HFFc6 (cell line): ENCODE measurements at places on chromosomes 7 and 10.
A peak's percentile ranks its signal among the peaks of the same experiment; 100 is the strongest.

DNA sequence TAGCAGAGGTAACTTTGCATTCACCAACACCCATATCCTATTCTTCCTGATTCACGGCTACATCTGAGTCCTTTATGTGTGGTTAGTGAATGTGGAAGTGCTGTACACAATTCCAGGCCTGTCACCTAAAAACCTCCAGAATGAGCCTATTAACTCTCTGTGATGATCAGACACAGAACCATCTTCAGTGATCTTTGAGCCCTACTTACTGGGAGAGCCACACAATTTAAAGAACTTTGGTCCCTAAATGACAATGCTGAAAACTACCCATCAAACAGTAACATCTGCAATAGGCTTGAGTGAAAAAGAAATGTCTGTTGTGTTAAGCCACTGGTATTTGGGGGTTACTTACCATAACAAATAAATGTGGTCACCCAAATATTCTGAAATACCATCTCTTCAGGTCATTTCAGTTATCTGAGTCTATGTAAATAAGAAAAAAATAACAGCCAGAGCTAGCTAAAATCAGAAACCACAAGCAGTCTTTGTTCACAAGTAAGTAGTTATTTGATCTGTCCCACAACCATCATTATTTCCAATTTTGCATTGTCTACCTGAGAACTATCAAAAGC lies 145.7 kb downstream of the HGF start:
- DNase-seq = no peak

DNA sequence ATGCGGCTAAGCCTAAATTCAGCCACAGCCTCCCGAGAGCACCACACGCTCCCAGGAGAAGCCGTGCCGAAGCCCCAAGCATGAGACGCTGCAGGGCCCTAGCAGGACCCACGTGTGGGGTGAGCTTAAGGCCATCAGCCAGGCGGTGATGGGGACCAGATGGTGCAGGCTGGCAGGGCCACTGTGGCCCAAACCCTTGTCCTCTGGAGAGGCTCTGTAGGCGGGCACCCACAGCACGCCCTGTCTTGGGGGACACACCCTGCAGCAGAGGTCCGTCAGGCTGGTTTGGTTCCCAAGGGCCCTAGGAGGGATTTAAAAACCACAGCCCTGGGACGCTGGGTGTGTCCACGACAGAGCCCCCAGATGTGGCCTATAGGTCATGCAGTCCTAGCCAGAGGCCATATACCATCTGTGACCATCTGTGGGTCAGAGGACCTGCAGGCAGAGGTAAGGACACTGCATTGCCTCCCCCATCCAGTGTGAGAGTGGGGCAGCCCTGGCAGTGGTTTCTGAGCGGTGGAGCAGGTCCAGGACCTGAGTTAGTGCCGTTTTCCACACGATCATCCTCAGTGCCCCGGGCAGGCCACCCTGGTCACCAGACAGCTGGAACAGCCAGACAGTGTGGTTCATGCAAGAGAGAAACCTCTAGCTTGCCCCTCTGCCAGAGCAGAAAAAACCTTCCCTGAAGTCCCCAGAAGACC lies 39.6 kb upstream of the INPP5A start:
- no peak for DNase-seq

DNA sequence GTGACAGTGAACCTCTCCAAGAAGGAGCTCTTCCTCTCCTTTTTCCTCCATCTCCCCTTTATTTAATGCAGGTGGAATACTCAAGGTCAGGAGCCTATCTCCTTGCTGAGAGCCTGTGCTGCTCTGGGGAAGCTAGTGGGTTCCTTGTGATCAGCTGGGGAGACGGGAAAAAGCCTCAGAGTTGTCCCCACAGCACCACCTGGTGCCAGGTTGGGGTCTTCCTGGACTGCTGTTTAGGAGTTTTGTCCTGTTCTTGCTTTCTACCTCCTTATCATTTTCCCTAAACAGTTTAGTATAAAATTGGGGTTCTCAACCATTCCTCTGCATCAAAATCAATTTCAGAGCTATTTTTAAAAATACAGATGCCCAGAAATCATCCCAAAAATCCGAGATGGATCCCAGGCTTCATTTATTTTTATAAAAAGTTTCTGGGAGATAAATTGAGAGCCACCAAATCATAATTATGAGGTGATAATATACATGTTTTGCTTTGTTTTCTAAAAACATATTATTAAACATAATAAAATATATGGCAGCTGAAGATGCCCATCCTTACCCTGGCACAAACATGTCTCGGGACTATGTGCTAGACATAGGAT lies 44.3 kb downstream of the MACC1 start:
- DNase-seq = peak; percentile 13

- no peak for DNase-seq
These were observed 101.8 kb upstream of the DOCK1 start for GRCh38 chr10:126803394-126803793.

- no peak for DNase-seq
These were observed 14.1 kb upstream of the PPA1 start for GRCh38 chr10:70247360-70247759.

DNA sequence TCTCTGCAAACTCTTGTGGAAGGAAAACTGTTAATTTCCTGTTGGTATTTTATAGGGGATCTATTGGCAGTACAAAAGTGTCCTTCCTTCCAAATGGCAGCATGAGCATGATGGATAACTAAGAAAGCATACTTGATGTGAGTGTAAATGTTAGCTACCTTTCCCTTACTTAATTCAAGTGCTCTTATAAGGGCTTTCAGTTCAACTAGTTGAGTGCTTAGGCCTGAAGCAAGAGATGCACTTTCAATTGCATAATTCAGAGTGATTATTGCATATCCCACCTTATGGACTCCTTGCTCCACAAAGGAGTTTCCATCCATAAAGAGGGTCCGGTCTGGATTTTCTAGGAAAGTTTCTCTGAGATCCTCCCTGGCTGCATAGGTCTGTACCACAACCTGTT lies 56.3 kb upstream of the CYP2C8 start:
- no peak for DNase-seq

DNA sequence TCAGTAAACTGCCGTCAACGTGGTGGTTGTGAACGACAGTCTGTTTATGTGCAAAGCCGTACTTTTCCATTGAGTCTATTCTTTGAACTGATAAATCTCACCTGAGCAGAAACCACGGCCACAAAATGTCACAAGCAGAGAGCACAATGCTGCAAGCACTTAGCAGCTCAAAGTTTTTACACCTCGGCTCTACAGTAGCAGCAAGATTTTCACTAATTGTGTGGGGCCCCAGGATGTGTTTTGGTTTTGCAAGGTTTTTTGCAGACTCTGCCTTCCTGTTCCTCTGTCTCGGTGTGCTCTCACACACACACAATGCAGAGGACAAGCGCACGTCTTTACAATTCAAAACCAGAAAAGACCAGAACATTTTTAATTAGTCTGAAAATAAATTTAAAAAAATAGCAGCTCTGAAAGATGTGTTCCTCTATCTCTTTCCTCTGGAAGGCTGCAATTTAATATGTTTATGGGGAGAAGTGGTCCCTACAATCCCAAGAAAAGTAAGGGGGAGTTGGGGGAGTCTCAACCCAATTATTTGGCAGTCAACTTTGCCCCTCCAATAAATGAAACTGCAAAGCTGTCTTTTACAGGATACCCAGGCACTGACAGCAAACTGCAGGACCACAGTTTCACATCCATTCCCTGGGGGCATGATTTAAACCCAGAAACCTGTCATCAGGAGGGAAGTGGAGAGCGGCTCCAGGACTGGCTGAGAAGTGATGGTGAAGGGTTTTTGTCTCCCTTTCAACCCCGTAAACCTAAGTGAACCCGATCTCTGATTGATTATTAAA lies 73.8 kb upstream of the SFMBT2 start:
- no peak for DNase-seq

GRCh38 chr10:124011464-124011863 lies 81.9 kb downstream of the CHST15 start:
- no peak for DNase-seq

GRCh38 chr10:62284221-62284620 lies 15.6 kb upstream of the RTKN2 start:
- no peak for DNase-seq

DNA sequence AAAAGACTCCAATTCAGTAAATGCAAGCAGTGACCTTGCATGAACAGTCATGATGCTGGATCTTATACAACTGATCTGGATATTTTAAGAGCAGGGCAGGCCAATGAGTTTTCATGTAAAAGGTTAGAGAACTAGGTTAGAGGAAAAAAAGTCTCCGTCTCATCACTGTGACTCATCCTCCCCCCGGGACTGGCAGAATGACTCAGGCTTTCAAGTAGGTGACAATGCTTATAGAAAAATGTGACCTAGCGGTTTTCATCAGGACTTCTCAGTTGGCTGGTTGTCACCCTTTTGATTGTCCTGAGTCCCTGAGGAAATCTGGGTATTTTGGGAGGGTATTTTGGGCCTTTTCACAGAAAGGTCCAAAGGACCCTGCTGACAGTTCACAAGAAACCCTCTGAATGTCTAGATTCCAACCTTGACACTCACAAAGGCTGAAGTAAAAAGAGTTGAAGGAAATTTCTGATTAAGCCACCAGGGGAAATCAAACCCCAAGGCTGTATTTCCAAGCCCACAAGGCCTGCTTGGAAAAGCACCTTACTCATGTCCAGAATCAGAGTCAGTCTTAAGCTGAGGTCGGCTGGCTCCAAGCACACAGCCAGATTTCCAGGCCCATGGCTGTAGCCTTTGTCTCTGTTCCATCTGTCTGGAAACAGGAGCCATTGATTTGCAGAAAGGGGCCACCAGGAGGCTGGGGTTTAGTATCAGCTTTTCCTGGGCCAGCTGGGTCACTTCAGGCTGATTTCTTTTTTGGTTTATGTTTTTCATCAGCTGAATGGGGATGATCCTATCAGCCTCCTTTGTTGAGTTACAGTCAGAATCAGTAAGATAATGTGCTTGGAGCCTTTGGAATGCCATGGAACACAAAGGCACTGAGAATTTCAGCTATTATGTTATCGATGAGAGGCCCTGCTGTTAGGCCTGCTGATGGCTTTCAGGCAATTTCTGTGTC lies 226.4 kb upstream of the HABP2 start:
- peak; percentile 96 for DNase-seq

DNA sequence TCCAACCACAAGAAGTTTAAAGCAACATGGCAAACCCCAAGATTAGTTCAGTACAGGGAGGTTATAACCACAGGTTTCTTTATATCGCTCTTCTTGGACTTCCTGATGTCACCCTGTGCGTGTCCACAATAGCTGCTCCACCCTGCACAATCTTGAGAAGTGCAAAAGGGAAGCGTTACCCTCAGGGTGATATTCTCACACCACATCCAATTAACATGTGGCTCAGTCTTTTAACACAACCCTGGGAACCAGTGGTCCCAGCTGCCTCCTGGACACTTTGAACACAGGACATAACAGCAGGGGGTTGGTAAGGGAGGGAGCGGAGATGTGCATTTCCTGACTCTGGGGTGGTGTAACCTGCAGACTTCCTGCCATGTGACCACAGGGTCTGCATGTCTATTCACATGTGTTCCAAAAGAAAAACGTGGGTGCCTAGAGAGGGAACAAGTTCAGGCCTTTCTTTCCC lies 64.6 kb downstream of the GSAP start:
- DNase-seq = no peak

DNA sequence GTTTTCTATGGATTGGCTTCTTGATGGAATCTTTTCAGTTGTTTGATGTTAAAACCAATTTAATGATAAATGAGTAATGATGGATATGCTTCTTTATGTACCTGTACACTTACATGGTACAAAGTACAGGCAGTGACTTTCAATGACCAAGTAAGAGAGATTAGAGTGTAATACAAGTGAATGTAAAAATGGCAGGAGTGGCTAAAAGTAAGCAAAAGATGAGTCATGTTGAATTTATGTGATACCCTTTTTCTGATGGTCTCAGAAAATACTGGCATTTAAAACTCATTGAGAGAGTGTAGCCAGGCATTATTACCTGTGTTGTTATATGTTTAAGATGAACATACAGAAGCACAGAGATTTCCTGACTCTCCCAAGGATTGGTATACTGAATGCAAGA lies 97.1 kb downstream of the GPR85 start:
- no peak for DNase-seq

- DNase-seq = no peak
These were observed 1120.6 kb downstream of the SORCS1 start for GRCh38 chr10:106043863-106044262.

DNA sequence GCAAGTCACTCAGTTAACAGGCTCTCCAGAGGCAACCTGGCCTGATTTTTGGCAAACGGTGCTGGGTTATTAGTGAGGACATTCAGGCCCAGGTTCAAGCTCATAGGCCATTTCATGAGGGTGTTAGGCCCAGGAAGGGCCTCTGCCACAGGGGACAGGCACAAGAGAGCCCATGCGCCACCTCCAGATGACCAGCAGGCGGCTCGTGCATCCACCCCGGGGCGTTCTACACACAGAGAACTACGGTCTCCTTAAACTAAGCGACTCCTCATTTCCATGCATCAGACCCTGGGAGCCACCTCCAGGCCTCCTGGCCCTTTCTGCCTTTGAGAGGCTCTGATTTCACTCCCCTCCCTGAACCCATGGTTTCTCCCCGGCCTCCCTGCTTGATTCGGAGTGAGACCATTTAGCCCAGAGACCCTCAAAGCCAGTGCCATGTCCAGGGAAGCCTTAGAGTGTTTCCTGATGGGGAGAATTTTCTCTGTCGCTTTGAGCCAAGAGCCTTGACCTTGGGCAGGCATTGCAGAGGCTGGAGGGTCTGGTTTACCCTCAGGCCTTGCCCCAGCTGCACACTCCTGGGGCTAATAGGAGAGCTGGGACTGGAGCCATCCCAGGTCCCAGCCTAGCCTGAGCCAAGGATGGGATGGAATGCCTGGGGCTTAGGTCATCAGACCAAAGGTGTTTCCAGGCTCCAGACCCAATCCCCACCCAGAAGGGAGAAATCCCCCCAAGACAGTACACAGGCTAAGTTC lies 188.0 kb downstream of the GRID1 start:
- no peak for DNase-seq

- no peak for DNase-seq
These were observed 28.4 kb upstream of the IFRD1 start for GRCh38 chr7:112421666-112422486.

GRCh38 chr7:2937701-2938513 lies 93.8 kb upstream of the GNA12 start:
- DNase-seq = no peak

DNA sequence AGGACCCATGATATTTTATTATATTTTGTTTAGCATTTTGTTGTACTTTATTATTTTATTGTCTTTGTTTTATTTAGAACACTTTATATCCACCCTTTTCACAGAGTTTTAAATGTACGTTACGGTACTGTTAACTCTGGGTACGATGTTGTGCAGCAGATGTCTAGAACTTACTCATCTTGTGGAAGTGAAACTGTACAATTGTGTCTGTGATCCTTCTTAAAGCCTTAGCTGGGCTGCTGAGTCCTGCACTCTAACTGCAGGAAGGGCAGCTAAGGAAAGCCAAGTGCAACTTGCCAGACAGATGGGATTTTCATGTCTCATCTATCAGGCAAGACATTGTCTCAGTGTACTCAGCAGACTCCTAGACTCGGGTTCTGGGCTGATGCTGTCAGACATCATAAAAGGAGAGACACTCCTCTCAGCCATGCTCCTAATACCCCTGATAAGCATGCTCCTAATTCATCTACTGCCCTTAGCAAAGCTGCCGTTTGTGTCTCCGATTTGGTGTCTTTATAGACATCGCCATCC lies 14.6 kb upstream of the INSYN2A start:
- no peak for DNase-seq

DNA sequence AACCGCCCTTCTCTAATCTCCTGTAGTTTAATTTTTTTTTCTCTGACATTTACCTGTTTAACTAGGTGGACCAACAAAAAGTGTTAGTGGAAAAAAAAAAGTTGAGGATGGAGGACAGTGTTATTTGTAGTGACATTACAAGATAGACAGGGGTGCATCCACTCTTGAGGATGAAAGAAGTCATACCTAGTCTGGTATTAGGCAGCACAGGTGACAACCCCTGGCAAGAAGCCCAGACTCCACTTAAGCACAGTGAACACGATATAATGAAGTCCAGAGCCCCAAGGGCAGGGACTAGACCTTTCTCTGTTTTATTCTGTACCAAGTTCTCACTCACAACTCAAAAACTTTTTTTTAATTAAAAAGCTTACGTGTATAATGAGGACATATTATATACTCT lies 268.4 kb downstream of the GPR37 start:
- DNase-seq = no peak
